ENCODE measurements at places on chromosomes 12 and 14.

DNA sequence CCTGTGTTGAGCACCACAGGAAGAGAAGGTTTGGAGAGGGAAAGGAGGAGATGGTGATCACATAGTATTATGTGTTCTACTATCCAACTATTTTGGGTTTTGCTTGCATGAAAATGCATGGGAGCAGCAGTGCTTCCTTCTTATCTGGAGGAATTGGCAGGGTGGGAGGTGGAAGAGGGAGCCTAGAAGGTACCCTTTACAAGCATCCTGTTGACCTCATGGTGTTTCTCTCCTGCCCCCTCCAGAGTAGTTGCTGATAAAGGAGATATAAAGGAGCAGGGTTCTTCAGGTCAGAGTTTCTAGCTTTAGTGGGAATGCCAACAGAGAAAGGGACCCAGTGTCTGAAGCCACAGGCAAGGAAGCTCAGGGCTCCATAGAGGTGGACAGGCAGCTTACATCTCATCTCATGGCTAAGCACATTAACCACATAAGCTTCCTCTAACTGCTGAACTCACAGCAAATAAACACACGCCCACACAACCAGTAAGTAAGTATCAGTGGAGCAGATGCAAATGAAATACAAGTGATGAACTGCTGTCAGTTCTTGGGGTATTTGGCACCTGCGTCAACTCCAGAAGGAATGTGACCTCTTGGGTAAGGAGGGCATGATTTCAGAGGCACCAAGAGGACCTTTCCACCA is 174.2 kb upstream of the SLC38A2 start:
- DNase-seq: no peak

DNA sequence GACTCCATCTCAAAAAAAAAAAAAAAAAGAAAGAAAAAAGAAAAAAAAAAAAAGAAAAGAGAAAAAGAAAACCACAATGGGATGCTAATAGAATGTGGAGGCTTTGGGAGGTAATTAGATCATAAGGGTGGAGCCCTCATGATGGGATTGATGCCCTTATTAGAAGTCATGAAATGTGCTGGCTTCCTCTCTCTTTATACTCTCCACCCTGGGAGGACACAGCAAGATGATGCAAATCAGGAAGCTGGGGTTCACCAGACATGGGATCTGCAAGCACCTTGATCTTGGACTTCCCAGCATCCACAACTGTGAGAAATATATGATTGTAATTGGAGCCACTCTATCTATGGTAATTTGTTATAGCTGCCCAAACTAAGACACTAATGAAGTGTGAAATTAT is 13.4 kb upstream of the DRAM1 start:
- no peak for DNase-seq

DNA sequence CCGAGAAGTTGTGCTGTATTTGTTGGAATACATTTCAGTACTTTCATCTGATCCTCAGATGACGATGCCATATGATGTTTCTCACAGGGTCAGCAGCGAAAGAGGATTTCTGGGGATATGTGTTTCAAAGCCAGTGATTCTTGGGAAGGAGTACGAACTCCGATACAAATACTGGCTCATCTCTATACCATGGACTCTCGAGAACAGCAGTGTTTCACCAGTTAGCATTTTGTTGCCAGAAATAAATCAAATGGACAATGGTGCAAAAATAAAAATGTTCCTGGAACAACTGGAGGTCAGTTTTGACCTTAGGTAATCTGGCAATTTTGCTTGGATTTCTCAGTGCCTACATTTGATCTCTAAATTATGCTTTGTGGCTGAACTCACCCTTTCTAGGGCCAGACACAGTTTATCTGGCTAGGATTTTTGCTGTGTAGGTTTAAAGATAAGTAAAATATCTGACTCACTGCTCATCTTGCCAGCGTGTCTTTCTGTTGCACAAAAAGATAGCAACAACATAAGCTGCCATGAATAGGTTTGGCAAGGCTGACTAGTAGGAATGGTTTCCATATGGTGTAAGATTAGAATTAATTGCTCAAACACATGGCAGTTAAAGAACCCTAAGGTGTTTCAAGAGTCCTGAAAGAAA is 11.0 kb upstream of the MGP start:
- no peak for DNase-seq

DNA sequence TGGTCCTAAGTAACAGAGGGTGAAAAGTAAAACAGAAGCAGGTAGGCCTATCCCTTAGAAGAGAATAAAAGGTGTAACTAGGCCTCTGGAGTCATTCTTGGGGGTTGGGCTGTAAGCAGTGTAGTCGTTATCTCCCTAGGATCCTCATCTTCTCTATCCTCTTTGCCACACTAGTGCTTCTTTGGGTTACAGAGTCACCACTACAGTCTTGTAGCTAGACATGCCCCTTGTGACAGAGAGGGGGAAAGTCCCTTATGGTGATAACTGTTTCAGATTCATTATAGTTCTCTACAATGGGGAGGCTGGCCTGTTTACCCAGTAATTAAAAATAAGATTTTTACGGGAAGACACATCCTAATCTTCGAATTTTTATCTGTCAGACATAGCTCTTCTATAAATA is 16.4 kb upstream of the SRP54 start:
- no peak for DNase-seq

- no peak for DNase-seq
These were observed 17.2 kb downstream of the A2M start for GRCh38 chr12:9098463-9099026.

All from mucosa of gallbladder (tissue), 1 donor.